ENCODE measurements at places on chromosomes 3 and 15.

GRCh38 chr3:182954553-182955235 is 25.6 kb downstream of the DCUN1D1 start:
- DNase-seq, result no peak

- DNase-seq, result peak; percentile 88
Observed at GRCh38 chr3:131216801-131217200, 164.8 kb upstream of the NUDT16 start.

GRCh38 chr3:127728417-127729015 is 55.8 kb downstream of the ABTB1 start:
- no peak for DNase-seq

DNA sequence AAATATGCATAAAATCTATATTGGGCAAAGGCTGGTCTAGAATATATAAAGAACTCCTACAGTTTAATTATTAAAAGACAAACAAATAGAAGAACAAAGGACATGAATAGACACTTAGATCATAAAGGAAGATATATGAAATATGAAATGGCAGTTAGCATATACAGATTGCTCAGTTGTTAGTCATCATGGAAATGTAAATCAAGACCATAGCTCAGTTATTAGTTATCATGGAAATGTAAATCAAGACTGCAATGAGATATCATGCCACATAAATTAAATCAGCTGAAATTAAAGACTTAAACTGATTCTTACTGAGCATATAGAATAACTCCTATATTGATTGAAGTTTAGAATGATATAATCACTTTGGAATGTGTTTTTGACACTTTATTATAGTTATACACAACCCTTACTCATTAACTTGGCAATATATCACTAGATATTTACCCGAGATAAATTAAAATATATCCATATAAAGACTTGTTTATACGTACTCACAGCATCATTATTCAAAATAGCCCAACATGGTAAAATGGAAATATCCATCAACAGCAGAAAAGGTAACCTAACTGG is 45.2 kb upstream of the GOLGA8B start:
- DNase-seq, result no peak

DNA sequence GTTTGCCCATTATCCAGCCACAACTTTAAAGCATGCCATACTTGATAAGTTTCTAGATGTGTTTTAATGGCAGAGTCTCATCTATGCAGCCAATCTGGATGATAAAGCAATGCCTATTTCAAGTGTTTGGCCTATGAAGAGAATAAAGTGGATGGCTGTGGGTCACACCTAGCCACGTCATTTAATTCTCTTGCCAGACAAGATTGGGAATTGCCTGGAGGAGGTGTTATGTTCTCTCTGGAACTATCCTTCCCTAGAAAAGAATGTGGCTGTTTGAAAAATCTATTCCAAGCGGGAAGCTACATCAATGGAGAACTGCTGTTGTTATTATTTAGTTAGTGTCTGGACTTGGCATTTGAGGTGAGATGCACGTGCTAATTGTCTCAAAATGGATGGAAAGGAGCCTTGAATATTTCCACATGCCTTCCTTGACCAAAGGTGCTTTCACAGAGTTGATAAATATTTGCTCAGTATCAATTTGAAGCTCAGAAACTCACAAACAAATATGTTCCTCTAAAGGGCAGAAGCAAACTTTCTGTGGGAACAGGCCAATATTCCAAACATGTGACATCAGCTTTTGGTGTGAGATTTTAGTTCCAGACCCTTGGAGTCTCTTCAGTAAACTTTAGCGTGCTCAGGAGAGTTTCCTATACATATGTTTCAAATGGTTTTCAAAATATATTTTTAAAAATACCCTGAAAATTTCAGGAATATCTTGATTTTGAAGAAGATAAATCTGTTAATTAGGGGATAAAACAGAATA is 510.6 kb upstream of the SGO1 start:
- DNase-seq, result no peak

DNA sequence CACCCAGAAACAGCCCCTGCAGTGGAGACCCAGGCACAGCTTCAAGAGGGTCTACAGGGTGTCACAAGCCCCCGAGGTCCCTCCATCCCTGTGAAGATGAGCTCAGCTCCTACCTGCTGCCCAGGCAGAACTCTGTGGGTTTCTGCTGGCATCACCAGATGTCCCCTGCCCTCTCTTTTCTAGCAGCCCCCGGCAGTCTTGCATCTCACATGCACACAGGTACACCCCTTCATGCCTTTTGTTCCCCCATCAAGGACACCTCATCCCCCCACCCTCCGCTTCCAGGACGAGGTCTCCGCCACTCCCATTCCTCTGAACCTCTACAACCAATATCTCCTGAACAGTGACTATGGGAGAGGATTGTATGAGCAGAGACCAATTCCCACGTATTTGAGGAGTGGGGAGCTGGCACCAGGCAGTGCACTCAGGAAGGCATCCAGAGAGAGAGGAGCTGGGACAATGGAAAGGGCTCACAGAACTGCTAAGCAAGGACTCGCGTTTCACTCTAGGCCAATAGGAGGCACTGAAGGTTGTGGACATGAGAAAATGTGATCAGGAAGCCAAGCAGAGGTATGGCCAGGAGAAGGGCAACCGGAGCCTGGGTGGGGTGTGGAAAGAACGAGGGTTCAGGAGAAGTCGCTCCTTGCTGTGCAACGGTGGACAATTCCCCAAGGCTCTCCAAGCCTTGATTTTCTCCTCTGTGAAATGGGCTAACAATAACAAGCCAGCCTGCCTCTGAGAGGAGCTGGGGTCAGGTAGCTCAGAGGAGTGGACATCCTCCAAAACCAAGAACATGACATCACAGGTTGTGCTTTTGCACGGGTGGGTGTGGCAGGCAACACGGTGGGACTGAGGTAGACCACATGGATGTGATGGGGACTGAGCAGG is 115.2 kb downstream of the CHSY1 start:
- DNase-seq, result no peak

DNA sequence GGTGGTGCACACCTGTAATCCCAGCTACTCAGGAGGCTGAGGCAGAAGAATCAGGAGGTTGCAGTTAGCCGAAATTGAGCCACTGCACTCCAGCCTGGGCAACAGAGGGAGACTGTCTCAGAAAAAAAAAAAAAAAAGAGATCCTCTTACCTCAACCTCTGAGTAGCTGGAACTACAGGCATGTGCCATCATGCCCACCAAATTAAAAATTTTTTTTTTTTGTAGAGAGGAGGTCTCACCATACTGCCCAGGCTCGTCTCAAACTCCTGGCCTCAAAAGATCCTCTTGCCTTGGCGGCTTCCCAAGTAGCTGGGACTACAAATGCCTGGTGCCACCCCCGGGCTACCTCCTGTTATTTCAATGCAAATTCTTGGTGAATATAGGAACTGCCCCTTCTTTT is 1.5 kb downstream of the UMPS start:
- DNase-seq, result no peak
